ENCODE measurements at places on chromosomes 2 and 18.
A peak's percentile ranks its signal among the peaks of the same experiment; 100 is the strongest.

DNA sequence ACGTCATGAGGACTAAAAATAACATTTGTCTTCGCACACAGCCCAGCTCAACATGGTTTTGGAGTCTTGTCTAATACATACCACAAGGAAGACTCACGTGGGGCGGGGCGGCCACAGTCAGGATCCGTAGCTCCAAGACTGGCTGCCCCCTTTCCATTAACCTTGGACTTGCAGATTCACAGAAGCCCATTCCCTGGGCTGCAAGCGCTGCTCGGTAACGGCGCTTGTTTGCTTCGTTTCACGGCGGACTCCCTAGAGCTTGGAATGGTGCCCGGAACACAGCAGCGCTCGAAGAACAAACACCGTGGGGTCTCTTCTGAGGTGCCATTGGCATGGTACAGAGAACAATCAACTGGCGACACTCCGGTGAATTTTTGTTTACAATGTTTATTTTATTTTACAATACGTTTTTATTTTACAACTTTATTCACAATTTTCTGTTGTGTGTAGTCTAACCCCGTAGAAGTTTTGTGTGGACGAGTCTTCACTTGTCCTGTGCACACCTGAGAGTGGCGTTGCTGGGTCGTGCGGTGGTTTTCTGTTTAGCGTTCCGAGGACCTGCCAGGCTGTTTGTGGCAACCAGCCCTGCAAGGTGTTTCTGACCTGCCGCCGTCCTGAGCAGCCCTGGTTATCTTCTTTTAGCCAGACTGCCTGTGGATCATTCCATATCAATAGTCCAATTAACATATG is 126.5 kb downstream of the GALR1 start:
- DNase-seq = no peak

- no peak for DNase-seq
Observed at GRCh38 chr2:73020657-73021370, 50.7 kb downstream of the SFXN5 start.

GRCh38 chr2:107428781-107429180 is 397.9 kb upstream of the RGPD4 start:
- no peak for DNase-seq

DNA sequence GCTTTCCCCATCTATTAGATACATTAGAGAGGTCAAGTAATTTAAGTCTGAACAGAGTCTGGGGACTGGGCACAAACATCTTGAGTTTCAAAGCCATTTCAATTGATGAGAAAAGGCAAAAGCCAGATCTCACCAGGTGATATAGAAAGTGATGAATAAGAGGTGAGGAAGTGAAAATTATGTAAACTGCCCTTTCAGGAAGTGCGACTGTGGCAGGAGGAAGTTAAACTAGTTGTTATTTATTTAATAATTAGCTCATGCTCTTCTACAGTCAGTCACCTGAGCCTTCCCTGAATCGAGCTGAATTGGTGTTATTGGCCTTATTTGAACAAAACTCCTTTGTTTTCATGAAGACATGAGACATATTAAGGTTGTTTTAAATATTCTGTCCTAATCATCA is 115.1 kb downstream of the CDH20 start:
- no peak for DNase-seq

- DNase-seq = peak; percentile 57
Observed at GRCh38 chr2:55232863-55233657, 572 bp downstream of the RPS27A start.

DNA sequence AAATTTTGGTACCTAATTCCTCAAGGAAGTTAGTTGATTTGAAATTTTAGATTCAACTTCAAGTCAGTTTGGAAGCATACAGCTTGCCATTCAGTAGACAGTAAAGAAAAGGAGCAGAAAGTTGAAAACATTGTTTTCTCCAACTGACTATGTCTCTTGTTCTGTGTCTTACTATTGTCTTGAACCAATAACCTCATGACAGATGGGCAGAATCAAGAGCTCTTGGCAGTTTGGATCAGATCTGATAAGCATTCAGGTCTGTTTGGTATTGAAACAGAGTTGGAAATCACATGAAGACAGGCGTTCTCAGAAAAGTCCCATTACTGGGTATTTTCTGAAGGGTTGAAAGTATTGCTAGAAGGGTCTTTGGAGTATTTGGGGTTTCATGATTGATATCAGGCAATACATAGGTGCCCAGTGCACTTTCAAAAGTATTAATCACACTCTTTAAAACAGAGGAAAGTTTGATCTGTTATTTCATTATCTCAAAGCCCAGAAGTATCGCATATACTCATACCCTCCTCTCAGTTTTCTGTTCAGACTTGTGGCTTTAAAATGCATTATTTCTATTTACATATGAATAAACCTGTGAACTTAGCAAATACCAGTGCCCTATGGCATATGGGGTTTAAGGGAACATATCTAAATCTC is 428.4 kb upstream of the ZEB2 start:
- DNase-seq = no peak

DNA sequence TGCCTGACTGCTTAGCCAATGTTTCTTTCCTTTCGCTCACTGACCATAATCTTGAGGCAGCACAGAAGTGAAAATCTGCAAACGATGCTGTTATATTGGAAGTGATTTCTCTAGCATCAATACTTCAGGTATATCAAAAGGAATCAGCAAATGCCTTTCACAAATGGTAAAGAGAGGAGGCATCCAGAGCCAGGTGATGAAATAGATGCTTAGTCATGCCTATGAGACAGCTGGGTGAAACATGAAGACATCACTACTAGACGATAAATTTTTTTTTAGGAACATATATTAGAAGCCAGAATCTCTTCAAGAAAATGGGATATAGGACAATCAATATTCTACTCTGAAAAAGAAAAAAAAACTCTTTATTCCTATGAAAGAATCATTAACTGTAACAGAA is 249.2 kb upstream of the SLC39A10 start:
- no peak for DNase-seq

- DNase-seq = no peak
Observed at GRCh38 chr2:73250872-73251846, 17.1 kb downstream of the CCT7 start.

- no peak for DNase-seq
Observed at GRCh38 chr18:45686891-45687611, 36.9 kb upstream of the SLC14A1 start.

DNA sequence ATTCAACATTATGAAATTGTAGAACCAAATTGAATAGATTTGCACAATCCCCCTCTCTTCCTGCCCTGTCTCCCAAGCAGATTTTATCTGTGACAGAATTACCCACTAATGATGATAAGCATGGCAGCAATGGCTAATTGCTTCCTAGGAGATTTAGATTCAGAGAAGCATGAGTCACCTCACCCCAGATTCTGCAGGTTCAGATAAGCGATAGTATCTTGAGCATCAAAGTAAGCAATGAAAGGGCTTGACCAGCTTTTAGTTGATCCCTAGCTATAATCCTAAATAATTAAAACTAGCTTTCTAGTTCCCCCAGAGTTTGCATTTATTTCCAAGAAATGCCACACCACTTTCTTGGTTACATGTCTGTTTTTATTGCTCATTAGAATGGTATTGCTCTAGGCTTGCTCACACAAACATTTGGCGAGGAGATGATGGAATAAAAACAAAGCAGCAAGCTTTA is 204.3 kb downstream of the GULP1 start:
- no peak for DNase-seq

DNA sequence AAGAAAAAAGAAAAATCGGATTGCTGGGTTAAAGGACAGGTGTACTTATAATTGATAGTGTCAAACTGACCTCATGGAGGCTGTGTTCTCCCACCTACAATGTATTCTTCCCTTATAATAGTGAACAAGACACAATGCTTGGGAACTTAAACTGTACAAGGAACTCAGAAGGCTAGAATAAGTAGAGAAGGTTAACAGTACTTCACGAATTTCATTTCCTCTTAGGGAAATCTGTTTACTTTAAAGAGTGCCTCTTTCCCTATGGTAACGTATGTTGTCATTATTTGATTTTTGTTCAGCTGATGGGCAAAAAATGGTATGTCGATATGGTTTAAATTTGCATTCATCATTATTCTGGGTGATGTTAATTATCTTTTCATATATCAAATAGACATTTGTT is 9.2 kb upstream of the HK2 start:
- no peak for DNase-seq

DNA sequence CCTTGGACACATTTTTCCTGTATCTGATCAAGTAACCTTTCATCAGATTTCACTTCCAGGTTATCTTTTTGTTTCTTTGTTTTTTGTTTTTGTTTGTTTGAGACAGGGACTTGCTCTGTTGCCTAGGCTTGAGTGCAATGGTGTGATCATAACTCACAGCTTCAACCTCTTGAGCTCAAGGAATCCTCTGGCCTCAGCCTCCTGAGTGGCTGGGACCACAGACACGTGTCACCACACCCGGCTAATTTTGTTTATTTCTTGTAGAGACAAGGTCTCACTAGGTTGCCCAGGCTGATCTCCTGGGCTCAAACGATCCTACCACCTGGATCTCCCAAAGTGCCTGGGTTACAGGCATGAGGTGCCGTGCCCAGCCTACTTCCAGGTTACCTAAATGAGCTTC is 124.9 kb downstream of the L3MBTL4 start:
- DNase-seq = no peak

GRCh38 chr2:26469092-26469710 is 8.7 kb downstream of the OTOF start:
- DNase-seq = peak; percentile 89

DNA sequence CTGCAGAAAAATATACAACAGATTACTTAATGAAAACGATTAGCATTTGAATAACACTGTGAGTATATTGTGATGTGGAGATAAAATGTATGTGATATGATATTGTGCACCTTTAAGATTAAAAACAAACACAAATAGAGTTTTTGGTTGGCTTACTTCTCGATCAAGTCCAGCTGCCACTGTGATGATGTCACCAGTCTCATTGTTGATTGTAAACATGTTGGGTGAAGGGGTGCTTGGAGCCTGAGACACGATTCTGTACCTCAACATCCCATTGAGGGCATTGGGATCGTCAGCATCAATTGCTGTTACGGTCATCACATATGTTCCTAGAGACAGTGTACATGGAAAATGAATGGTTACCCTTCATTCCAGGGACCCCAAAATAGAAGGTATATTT is 174.1 kb downstream of the CDH2 start:
- no peak for DNase-seq

DNA sequence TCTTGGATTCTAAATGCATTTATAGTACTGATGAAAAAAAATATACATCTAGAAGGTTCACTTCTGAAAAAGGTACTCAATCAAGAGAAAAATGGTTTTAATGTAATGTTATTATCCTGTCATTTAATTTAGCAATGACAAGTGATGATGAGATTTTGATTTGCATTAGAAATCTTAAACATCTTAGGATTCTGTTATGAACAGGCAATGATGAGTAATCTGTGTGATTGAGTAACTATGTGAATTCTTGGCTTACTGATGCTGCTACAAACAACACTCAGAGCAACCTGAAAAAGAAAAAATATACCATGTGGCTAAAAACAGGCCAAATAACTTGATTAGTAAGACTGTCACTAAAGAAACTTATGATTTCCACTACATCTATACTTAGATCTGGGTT is 30.1 kb downstream of the RBKS start:
- DNase-seq = no peak

DNA sequence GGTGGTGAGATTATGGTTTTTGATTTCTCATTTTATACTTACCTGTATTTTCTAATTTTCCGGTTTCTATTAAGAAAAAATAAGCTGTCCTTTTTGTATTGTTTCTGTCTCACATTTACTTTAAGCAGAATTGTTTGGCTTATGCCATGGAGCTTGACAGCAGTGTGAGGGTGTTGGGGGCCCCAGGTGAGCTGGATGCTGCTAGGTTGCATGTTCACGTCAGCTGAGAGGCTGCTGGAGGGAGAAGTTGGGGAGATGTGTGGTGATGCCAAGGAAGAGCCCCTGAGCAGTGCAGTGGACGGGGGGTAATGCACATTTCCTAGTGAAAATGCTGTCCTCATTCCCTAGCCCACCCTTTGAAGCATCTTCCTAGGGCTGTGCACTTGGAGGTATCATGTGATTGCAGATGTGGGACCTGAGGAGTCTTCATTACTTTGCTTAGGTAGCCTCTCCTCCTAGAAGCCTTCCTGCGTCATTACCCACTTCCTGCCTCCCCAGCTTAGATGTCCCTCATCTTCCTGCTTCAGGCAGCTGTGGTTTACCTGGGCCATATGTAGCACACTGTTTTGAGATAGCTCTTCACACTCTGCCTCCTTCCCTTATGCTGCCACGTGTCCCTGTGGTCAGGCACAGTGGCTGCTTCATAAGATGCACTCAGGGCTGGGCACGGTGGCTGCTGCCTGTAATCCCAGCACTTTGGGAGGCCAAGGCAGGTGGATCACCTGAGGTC is 16.2 kb downstream of the ATG16L1 start:
- no peak for DNase-seq

DNA sequence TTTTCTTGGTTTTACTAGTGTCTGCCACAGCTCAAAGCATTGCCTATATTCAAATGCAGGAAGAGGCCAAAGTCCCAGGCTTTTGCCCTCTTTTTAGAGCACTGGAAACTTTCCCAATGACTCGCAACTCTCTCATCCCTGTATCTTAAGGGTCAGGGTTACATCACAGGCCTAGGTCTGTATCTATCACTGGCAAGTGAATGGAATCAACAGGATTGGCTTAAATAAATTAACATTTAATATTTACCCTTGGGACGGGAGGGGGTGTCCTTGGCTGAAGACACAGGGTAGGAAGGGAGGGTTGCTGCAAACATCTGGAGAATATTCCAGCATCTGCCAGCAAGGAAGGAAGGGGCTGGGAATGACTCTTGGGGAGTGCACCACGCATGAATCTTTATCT is 242.6 kb downstream of the SLC4A3 start:
- no peak for DNase-seq

GRCh38 chr2:107545066-107545465 is 281.6 kb upstream of the RGPD4 start:
- no peak for DNase-seq

GRCh38 chr18:52395146-52395852 is 55.3 kb downstream of the DCC start:
- no peak for DNase-seq

- no peak for DNase-seq
Observed at GRCh38 chr2:208294482-208295024, 28.5 kb downstream of the PIKFYVE start.

GRCh38 chr2:167504061-167504460 is 615.8 kb downstream of the XIRP2 start:
- DNase-seq = no peak

- no peak for DNase-seq
Observed at GRCh38 chr18:48724442-48724841, 185.6 kb downstream of the CTIF start.

DNA sequence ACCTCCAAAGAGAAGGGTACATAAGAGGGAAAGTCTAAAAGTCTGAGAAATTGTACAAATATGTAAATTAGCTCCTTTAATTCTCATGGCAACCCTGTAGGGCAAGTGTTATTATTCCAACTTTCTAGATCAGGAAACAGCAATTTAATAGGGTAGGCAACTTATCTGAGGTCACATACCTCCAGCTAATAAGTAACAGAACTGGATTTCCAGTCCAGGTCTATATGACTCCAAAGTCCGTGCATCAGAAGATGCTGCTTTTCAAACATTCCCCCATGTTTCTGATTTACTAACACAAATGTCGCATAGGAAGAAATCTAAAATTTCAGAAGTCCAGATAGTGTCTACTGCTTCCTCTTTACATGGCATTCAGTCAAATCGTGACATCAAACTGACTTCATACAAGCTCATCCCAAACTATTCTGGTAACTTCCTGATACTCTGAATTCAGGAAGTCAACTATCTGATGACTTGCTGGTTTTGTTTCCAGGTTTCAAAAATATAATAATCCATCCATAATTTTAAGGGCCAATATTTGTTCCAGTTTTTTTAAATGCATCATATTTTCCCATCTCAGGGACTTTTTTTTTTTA is 419.3 kb upstream of the ACVR2A start:
- no peak for DNase-seq

- peak; percentile 72 for DNase-seq
Observed at GRCh38 chr2:237290261-237290660, 123.7 kb downstream of the COL6A3 start.

Measured in left lung (tissue), 14 donors.